ENCODE measurements at places on chromosomes 3 and 15.

GRCh38 chr3:111956995-111957734 lies 21.7 kb upstream of the ABHD10 start:
- DNase-seq, result no peak

GRCh38 chr3:171688002-171688401 lies 122.3 kb downstream of the PLD1 start:
- no peak for DNase-seq

DNA sequence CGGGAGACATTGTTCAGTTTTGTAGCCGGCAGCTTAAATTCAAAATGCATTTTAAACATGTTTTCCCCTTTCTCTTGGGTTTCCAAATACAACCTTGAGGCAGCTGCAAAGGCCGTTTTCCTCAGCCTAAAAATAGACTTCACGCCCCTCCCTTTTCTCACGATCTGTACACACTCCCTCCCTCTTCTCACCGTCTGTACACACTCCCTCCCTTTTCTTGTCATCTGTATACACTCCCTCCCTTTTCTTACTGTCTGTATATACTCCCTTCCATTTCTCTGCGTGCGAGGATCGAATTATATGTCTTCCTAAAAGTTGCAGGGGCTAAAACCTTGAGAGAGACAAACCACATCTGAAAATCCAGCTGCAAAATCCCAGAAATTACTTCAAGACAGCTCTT lies 8.9 kb downstream of the MUC4 start:
- DNase-seq, result no peak

GRCh38 chr15:67089217-67090193 lies 24.1 kb downstream of the SMAD3 start:
- DNase-seq, result no peak

DNA sequence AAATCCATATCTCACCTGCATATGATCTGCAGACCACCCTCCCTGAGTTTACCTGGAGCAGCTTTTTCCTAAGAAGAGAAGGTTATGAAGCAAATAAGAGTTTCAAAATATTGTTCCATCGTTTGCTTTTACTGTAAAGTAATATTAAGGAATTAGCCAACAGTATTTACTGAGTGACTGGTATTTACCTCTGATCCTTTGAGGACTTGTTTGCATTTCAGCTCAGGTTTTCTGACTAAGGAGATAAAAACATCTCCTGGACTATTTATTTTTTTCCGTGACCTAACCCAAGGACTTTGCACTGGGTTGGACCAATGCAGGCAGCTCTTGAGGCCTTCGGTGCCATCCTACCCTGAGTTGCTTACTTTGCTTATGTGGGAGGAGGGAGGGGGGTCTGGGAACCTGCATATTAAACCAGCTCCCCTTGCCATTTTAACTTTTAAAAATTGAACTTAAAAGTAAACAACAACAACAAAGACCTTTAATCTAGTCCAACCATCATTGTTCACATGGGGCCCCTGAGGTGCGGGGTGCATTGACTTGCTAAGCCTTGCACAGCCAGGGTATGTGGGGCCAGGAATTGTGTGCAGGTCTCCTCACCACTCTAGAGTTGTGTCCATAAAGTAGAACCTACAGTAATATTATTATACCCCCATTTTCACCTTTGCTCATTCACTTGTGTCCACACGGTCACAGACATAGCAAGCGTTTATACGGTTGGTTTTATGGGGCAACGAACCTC lies 39.3 kb downstream of the TRAK1 start:
- no peak for DNase-seq

DNA sequence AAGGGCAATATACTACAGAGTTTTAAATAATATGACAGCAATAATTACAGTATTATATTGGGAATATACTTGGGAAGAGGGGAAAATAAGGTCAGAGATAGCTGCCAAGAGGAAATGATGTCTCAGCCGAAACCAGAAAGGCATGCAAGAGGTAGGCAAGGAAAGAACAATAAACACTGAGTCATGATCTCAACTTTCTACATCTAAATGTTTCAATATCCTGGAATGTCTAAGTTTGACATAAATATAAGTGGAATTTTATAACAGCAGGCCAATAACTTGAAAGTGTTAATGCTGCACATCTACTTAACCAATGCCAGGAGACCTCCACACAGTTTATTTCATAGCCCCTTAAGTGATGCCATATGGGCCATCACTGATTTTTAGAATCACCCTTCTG lies 99.8 kb upstream of the CPNE4 start:
- DNase-seq, result no peak

- DNase-seq, result no peak
Measured at GRCh38 chr15:96273317-96274086, 57.0 kb upstream of the NR2F2 start.

DNA sequence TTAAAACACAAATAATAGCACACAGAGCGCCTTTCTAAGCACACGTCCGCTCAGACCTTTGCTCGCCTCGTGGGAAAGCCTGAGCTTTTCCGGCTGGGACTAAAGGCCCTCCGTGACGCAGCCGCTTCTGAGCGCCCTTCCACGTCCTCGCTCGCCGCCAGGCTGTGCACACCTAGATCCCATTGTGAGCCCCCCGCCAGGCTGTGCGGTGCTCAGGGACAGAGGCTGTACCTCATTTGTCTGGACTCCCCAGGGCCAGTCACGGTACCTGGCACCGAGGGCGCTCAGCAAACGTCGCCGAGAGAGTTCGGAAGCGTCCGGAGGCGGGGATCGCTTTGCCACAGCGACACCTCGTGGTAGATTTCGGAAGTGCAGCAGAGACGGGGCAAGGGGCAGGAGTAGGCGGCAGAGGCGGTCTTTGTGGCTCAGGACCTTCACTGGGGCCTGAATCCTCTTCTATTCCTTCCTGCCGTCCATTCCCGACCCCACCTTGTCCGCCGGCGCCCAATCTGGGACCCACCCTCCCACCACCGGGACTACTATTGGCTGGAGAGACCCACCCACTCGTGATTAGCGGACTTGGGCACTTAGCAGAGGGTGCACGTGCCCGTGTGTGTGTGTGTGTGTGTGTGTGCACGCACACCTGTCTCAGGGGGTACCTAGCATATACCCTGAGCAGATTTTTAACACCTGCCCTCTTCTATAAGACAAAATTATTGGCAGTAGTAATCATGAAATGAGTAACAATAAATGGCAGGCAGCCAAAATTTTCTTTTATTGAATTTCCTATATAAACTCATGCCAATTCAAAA lies 65.6 kb downstream of the RHCG start:
- DNase-seq, result peak; percentile 92

GRCh38 chr3:139434764-139435307 lies 41.5 kb downstream of the RBP2 start:
- DNase-seq, result no peak

DNA sequence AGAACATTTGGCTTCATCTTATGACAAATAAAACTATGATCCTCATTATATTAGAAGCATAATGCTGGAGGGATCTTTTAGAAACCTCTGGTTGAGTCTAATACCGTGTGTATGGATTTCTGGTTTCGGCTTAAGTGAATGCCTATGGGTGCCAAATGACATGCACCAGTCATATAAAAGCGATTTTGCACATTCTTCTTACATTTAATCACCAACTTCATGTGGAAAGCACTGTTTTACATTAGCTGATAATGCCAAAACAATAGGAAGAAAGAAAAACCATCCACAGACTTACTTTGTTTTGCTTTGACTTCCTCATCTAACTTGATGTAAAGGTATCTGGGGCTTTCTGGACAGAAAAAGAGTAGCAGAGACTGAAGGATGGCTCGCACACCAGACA lies 20.9 kb downstream of the SLC2A2 start:
- no peak for DNase-seq

GRCh38 chr15:89631902-89632264 lies 23.4 kb downstream of the KIF7 start:
- no peak for DNase-seq

DNA sequence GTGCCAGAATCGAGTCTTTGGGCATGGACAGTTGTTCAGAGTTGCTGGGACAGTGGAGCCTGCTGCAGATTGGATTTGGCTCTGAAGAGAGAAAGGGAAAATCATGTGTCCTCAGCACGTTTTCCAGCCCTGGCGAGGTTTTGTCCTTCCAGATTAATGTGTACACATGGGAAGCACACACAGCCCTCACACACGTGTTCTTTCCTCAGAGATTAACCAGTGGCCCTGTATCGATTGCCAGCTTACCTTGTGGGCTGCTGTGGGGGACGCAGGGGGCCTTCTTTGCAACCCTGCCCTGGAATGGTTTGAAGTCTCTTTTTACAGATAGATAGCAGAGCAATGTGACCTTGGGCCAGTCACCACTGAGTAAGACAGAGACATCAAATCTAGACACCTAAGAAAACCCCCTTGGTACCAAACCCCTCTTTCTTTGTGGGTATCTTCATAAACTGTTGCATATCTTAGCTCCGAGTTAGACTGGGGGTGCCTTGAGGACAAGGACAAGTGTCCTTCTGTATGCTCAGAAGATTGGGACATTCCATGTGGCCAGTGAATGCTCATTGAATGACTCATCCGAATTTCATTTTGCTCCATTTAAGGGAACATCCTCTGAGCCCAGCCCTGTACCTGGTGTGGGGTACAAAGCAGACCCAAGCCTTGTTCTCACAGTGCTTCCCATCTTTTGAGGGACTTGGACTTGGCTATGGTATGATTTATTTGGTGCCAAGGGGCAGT lies 48.0 kb downstream of the SMAD6 start:
- DNase-seq, result no peak

GRCh38 chr3:188822004-188822403 lies 349.8 kb upstream of the TPRG1 start:
- no peak for DNase-seq

- no peak for DNase-seq
Measured at GRCh38 chr15:39388118-39388517, 192.8 kb upstream of the THBS1 start.

GRCh38 chr3:158095814-158096704 lies 10.2 kb downstream of the SHOX2 start:
- DNase-seq, result no peak

- no peak for DNase-seq
Measured at GRCh38 chr3:185046164-185046515, 106.7 kb downstream of the C3orf70 start.

DNA sequence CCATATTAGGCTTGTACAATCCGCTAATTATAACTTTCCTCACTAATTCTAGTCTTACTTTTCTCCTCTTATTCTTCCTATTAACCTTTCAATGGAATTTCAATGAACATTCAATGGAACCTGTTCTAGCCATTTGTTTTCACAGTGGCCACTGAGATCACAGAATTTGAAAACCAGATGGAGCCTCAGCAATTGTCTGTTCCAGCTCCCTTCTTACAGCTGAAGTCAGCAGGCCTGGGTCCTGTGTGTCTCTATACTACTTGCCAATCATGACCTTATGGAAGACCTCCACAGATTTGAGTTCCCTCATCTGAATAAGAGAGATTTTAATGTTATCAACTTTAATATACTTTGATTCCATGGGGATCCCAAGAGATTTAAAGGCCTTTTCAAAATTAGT lies 36.6 kb downstream of the TJP1 start:
- DNase-seq, result no peak

- DNase-seq, result no peak
Measured at GRCh38 chr15:41511899-41512369, 1.7 kb downstream of the LTK start.

DNA sequence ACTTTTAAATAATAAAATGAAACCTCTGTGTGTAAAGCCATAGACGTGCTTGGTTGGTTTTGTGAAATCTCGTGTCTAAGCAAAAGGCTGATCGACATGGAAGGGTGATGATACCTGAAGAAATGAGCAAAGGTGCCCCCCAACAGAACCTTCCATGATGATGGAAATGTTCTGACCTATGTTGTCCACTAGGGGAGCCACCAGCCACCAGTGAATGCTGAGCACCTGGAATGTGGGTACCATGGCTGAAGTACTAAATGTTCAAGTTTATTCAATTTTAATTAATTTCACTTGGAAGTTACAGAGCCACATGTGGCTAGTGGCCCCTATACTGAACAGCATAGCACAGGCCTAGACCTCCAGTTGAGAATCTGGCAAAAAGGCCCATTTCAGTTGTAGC lies 158.8 kb downstream of the POLR2M start:
- DNase-seq, result no peak

All from activated naive CD4-positive, alpha-beta T cell (primary cell).